Activated CD4-positive, alpha-beta T cell treated with anti-CD3 and anti-CD28 coated beads for 1 hour (primary cell): ENCODE measurements at places on chromosomes 12 and 14.

GRCh38 chr12:50187084-50187900 is 20.1 kb upstream of the CERS5 start:
- DNase-seq: no peak

DNA sequence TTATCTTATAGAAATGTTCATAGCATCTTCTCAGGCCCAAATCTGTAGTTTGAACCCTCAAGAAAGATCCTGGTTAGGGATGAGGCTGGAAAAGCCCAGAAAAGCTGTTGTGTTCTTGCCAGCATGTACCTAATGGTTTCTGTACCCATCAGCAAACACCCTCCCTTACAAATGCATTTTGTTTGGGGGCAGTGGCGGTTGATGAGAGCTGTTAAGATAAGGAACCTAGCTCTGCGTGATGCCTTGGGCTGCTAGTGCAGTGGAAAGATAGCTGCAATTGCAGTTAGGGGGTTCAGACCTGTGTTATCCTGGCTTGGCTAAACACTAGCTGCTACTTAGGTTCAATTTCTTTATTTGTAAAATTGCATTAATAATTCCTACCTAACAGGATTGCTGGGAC is 3.6 kb downstream of the TPH2 start:
- DNase-seq: no peak

GRCh38 chr12:125824276-125824675 is 759.0 kb downstream of the AACS start:
- no peak for DNase-seq

- DNase-seq: no peak
Measured at GRCh38 chr12:82721726-82722125, 35.0 kb downstream of the TMTC2 start.

DNA sequence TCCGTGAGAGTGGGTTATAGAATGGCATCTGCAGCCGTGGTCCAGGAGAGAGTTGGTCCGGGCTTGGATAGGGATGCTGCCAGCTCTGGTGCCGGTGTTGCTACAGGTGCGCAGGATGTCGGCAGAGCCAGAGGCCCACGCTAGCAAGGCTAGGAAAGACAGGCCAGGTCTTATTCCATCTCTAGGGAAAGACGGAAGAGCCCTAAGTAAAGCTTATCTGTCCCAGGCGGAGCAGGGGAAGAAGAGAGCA is 485 bp upstream of the PSME1 start:
- DNase-seq: no peak
